Lower lobe of right lung (tissue), 2 donors: ENCODE measurements at places on chromosomes 16 and 17. TPM values are rescaled to one million over a fixed set of nuclear protein-coding genes. Genes with fewer than 3 reads are reported as not detected.

ABCA9 gene
- 14.6 TPM for total RNA-seq

C1QBP gene
- total RNA-seq, result 57.5 TPM

RDM1 gene
- total RNA-seq, result not detected

BCL6B gene
- total RNA-seq, result 13.4 TPM

C16orf78 gene
- not detected for total RNA-seq

LLGL2 gene
- total RNA-seq, result 111 TPM

ZSCAN32 gene
- 12.7 TPM for total RNA-seq

GID4 gene
- 11.9 TPM for total RNA-seq

CPPED1 gene
- 33.0 TPM for total RNA-seq

PYY gene
- total RNA-seq, result not detected

P2RX5 gene
- 2.5 TPM for total RNA-seq

KREMEN2 gene
- not detected for total RNA-seq

MT1M gene
- 29.8 TPM for total RNA-seq

ITGAD gene
- total RNA-seq, result 0.62 TPM

ARSG gene
- total RNA-seq, result 4.2 TPM
